ENCODE measurements at places on chromosomes 5 and 9.

DNA sequence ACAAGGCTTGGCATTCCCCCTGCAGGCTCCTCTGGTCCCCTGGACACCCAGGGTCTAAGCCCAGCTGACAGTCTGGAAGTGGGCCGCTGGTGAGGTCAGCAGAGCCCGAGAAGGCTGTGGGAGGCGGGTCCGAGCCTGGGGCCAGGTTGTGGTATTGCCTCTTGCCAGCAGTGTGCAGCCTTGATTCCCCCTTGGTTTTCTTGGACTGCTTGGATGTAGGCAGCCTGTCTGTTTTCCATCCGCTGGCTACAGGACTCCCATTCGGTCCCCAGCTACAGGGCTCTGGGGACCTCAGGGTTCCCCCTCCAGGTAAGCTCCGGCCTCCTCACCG, 1.6 kb downstream of the AIF1L start:
- no peak for DNase-seq

DNA sequence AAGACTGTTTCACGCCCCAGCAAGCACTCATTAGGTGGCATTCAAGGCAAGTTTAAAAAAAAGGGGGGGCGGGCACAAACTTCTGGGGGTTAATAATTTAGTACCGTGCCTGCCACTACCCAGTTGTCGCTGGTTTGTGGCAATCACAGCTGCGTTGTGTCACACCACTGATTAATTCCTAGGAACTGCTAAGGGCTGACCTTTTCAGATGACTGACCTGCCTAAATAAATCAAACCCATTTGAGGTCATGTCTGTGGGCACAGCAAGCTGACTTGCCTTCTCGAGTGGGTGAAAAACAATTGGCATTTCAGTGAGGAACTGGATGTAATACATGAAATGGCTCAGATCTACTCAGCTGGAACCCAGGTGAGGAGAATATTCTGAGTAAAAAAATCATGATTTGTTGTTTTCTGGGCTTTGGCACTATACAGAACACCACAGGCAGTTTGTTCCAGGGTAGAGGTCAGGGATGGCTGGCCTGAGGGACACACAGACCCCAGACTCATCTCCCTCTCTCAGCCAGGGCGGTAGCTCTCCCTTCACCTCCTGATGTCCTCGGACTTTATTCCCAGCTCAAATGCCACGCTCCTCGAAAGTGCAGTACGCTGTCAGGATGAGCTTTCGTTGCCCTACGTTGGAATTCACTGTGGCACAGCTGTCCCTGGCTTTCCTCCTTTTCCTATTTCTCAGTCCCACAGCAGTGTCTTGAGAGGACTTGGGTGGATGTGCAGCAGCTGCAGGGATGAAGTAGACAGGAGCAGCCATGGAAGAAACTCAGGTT, 15.5 kb upstream of the MGAT1 start:
- no peak for DNase-seq

DNA sequence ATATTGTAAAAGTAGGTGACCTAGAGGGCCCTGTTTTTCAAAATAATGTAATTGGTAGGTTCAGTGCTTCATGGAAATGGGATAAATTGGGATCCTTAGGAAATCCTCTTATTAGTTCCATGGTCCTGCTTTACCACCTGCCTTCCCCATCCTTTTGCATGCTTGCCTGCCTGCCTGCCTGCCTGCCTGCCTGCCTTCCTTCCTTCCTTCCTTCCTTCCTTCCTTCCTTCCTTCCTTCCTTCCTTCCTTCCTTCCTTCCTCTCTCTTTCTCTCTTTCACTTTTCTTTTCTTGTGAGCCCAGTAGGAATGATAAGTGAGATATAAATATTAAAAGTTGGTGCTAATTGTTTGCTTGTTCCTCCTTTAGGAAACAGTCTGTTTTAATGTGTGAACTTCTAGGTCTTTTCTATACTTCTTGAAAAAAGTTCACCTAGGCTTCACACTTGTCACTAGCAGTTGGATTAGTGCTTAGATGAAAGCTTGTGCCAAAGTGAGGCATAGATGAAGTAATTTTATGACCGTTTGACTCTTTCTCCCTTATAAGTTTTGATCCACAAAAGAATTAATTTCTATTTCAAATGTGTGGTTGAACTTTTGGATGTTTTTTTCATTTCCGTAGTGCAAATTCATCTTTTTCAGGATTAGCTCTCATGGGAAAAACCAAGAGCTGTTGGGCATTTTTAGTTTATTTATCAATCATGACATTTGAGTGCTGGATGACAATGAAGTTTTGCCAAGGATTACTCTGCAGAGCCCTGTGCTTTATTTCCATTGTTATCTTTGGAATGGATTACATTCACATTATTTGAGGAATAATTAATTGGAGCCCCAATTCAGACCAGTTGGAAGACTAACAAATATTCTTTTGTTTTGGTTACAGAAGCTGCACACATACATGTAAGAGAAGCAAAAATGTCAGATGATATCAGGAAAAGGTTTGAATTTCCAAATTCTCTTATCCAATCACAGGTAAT, 30.7 kb downstream of the FOCAD start:
- no peak for DNase-seq

- peak; percentile 89 for DNase-seq
Measured at GRCh38 chr5:66597183-66597757, 1.1 kb downstream of the MAST4 start.

GRCh38 chr5:170388818-170389549, at the start of gene KCNMB1:
KCNMB1 (minus strand) TSS chr5:170389367; CDS start chr5:170385447, 3,920 bp downstream.
- no peak for DNase-seq

GRCh38 chr5:57408285-57408684, 74.3 kb downstream of the ACTBL2 start:
- DNase-seq = no peak

DNA sequence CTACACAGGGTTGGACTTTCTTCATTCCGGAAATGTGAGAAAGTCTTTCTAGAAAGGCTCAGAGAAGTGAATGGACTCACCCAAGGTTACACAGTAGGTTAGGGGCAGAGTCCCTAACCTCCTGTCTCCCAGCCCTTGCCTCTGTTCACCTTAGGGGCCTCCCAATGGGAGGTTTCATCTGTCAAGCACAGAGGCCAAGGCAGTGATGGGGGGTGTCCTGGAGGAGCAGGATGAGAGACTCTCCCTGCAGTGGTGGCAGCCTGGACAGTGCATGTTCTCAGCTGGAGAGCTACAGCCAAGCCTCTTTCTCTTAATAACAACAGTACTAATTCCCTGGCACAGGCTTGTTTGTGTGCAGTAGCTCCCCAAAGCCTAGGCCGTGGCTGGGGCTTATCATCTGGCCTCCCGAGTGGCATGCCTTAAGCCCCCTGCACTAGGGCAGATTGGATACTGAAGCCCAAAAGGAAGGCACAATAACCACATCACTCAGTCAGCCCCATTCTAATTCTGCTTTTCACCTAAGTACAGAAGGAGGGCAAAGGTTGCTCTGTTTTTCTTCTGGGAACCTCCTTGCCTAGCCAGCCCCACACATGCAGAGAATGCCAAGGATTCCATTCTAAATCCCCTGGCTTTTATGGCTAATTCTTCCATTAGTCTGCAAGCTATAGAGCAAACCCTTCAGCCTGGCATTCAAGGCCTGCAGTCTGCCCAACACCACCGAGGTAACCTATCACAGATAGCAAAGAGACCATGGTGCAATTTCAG, 50.2 kb upstream of the XPA start:
- DNase-seq = no peak

- no peak for DNase-seq
Measured at GRCh38 chr5:151459680-151460324, 12.4 kb downstream of the SLC36A1 start.

- DNase-seq = no peak
Measured at GRCh38 chr9:4237748-4238511, 61.9 kb downstream of the GLIS3 start.

DNA sequence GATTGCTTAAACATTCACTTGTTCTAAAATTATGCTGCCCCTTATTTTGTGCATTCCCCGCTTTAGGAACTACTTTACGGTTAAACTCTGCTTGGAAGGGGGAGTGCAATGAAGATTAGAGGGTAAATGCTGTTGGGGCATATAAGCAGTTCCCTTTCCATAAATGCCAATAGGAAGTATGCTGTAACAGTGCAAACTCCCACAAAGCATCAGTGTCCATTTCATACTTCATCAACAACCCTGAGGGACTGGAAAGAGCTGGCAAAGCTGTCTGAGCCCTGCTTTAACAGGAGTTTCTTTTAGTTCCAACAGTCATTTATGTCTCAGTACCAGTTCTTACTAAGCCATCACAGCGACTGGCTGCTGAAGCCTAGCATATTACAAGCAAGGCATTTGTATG, 1.8 kb downstream of the ACTL7A start:
- DNase-seq = no peak

Data from posterior cingulate gyrus (tissue), 11 donors.